ENCODE measurements at places on chromosomes 13 and 19.

DNA sequence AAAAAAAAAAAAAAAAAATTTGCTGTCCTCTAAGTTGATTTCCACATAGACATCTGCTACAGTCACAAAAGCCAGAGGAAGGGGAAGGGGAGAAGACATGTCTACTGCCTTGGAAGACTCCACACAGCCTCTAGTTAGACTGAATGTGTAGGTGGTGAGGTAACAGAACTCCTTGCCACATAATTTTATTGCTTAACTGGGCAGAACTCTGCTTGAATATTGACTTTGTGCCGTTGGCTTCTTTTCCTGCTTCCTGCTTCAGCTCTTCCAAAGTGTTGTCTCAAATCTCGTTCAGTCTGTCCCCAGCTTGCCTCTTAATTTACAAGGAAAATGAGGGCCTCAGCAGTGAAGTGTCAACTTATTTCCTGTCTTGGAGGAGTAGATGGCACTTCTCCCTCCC lies 37.1 kb downstream of the ESD start:
- DNase-seq, result peak; percentile 19

- no peak for DNase-seq
Observed at GRCh38 chr13:31048521-31048920, 113.2 kb downstream of the HSPH1 start.

GRCh38 chr13:99725644-99726043 lies 224.4 kb downstream of the TM9SF2 start:
- DNase-seq, result no peak

DNA sequence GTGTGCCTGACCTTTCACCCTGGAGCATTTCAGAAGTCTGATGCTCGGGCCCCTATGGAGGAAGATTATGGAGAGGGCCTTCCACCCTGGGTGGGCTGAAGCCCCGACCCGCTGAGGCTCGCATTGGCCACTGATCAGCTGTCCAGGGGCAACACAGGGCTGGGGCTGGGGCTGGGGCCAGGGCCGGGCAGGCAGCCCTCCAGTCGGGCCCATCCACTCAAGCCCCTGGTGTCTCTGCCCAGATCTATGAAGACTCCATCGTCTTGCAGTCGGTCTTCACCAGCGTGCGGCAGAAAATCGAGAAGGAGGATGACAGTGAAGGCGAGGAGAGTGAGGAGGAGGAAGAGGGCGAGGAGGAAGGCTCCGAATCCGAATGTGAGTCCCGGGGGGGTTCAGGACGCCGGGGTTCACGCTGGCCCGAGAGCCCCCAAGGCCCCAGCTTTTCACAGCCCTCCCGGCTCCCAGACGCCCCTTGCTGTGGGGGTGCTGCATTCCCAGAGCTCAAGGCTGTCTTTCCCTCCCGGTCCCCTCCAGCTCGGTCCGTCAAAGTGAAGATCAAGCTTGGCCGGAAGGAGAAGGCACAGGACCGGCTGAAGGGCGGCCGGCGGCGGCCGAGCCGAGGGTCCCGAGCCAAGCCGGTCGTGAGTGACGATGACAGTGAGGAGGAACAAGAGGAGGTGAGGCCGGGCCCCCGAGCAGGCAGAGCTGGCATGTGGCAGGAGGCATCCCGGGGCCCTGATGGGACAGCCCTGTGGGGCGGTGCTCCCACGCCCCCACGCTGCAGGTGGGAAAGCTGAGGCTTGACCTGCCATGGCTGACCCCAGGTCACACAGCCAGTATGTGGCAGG lies 29.5 kb upstream of the LDLR start:
- no peak for DNase-seq

GRCh38 chr19:1719519-1719918 lies 33.8 kb upstream of the ONECUT3 start:
- DNase-seq, result no peak

GRCh38 chr19:53598361-53598760 lies 33.4 kb upstream of the DPRX start:
- DNase-seq, result no peak

GRCh38 chr13:109548374-109548773 lies 238.0 kb downstream of the IRS2 start:
- no peak for DNase-seq

- DNase-seq, result no peak
Observed at GRCh38 chr13:36674337-36675212, 755 bp downstream of the SERTM1 start.

DNA sequence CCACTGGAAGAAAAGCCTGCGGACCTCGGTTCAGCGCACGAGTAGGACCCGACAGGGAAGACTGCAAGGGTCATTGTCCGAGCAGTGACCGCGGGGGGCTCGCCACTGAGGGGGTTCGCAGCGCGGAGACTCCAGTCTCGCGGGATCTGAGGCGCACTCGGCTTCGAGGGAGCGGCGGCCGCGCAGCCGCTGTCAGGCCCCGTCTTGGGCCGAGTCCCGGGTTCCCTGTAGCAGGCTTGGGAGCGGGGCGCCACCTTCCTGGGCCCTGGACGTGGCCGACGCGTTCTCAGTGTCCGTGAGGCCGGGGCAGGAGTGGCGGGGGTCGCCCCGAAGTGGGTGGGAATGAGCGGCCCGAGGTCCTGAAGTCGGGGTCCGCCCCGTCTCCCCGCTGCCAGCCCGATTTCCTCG lies 474 bp upstream of the FAM174C start:
- no peak for DNase-seq

- no peak for DNase-seq
Observed at GRCh38 chr13:82797876-82798275, 1084.4 kb downstream of the SLITRK1 start.

DNA sequence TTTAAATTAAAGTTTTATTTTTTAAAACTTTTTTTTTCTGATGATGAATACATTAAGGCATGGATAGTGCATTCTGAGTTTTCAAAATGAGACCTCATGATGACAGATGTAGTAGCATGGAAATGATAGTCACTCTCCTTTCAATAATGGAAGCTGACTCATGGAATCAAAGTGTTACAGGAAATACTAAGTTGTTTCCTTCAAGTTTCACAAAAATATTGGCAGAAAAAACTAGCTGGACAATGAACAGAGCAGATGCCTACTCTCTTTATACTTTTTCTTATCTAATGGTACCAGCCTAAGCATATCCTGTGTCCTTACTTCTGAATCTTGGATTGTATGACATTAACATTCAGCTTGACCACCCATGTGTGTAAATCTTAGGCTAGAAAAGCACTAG lies 1337.3 kb downstream of the PCDH9 start:
- DNase-seq, result no peak

DNA sequence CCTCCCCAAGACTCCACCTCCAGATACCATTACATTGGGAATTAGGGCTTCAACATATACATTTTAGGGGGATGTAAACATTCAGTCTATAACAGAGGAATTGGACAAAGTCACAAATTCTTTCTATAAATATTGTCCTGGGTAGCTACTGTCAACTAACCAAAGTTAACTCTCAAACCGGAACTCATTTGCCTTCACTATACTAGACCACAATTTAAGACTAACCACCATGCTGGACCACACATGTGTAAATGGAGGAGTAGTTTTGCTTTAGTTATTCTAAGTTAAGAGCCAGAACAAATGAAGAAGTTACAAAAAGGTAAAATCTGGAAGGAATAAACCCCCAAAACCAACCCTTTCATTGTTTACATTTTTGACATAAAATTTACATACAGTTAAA lies 222.8 kb downstream of the NDFIP2 start:
- DNase-seq, result no peak

- DNase-seq, result no peak
Observed at GRCh38 chr13:54424344-54424743, 1395.7 kb downstream of the OLFM4 start.

DNA sequence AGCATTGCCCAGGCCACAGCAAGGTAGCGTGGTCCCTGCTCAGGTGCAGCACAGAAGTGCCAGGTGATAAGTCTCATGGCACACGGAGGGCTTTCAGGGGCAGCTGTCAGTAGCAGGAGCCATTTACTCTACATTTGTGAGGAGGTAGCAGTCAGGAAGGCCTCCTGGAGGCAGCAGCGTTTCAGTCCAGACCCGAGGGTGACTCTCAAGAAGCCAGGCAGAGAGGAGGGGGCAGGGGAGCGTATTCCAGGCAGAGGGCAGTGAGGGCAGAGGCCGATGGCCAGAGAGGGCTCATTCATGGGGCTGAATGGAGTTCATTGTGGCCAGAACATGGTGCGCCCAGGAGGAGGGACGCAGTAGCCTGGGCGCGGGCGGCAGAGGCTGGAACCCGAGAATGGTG lies 8.9 kb downstream of the PIAS4 start:
- no peak for DNase-seq

DNA sequence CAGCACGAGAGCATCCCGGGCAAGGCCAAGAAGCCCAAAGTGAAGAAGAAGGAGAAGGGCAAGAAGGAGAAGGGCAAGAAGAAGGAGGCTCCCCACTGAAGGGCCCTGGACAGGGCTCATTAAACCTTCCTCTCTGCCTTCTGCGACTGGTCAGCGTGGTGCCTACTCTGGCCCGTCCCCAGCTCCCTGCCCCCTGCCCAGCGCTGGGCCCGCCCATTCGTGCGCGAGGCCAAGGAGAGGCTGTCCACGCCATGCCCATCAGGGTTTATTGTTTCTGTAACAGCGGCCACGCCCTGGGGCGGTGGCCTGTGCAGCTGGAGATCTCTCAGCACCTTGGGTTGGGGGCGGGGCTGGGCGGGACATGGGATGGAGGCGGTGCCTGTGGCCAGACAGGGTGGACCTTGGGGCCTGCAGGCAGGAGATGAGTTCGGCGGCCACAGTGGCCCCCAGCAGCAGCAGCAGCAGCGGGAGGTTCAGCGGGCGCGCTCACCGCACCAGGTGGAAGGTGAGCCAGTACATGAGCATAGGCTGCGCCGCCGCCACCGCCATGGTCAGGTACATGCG lies 897 bp downstream of the C19orf33 start:
- DNase-seq, result no peak

GRCh38 chr19:5694956-5695648 lies 5.0 kb downstream of the RPL36 start:
- no peak for DNase-seq

- DNase-seq, result peak; percentile 1
Observed at GRCh38 chr13:61664801-61665705, 249.4 kb upstream of the PCDH20 start.

- DNase-seq, result no peak
Observed at GRCh38 chr19:4298810-4299550, 3.2 kb downstream of the TMIGD2 start.

DNA sequence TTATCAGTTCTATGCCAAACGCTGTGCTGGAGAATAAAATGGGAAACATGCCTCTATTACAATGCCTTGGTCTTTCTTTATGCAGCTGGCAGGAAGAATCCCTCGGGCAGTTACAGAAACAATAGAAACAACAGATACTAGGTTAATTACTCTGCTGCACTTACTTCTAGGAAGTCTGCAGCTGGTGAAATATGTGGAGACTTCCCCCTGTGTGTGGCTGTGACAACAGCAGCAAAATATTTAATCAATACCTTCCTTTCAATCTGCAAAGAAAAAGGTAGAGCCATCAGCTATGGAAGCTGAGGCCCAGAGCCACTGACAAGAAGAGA lies 9.9 kb downstream of the STOML3 start:
- DNase-seq, result no peak

DNA sequence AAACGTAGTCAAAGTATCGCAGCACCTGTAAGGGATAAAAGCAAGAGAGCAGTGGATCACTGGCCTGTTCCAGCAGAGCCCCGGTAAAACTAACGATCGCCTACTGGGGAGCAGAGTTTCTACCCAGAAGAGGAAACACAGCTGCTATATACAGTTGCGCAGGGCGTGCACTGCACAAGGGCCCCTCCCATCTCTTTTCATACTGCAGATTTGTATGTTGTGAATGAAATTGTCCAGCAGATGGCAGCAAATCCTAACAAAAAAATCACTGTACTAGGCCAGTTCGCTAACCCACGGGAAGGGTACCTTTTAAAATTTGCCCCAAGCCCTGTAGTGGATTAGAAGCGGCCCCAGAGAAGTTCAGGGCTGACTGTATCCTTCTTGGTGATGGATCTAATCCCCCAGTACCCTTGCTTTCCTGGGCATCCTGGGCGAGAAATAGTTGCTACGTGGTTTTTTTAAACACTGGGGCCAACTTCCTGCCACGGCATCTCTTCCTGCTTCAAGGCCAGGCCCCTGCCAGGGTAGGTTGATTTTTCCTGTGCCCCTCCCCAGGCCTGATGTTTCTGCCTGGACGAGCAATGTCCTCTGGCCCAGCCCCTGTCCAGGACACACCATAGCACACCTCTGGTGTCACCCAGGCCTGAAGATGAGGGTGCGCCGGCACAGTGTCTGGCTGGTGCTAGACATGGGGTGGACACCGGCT lies 127.0 kb downstream of the IER2 start:
- DNase-seq, result peak; percentile 83

DNA sequence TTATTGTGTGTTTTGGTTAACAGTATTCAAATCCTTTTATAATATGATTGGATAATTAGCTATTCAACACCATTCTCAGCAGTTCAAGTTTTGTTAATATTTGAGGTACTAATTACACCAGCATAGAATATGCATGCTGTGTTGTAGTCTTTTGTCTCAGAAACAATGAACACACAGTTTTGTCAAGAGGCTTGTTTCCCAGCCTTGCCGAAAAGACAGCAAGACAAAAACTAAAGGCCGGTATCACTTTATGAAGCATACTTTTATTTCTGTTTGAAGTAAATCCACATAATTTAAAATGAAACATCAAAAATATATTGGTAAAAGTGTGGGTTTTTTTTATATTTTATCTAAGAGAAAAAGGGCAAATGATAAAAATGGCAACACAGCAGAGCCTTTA lies 7.5 kb downstream of the GPR180 start:
- DNase-seq, result no peak

DNA sequence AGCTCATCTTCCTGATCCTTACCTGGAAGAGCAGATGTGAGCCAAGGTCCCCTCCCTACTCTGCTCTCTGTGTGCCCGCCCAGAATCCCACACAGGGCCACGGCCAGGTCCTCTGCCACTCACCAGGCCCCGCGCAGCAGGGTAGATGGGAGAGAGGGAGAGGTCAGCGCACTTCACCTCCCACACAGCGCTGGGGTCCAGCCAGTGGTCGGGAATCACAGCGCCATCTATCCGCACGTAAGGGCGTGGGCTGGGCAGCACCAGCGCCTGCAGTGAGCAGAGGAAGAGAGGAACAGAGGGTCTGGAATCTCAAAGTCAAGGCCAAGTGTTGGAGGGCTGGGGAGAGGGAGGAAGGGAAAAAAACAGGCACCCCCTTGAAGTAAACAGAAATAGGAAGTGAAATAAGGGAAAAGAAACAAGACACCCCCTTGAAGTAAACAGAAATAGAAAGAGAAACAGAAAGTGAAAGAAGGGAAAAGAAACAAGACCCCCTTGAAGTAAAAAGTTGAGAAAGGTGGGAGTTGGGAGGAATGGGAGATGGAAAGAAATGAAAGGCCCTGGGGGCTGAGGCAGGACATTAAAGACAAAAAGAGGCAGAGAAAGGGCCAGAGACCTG lies 7.0 kb upstream of the PLA2G4C start:
- DNase-seq, result no peak

DNA sequence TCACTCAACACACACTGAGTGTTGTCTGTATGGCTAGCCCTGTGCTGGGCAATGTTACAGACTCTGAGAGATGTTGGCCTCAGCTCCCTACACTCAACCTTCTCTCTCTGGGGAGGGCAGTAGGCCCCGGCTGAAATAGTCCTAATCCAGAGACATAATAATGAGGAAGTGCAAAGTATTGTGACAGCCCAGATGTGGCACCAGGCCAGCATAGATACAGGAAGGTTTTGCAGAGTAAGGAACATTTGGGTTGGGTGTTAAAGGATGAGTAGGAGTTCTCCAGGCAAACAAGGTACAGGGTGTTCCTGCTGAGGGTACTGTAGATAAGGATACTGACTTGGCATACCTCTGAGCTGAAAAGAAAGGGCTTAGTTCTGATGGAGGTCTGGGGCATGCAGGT lies 2.4 kb downstream of the LIN7B start:
- no peak for DNase-seq

Measured in choroid plexus epithelial cell (primary cell).